ENCODE measurements at places on chromosomes 3 and 15.

DNA sequence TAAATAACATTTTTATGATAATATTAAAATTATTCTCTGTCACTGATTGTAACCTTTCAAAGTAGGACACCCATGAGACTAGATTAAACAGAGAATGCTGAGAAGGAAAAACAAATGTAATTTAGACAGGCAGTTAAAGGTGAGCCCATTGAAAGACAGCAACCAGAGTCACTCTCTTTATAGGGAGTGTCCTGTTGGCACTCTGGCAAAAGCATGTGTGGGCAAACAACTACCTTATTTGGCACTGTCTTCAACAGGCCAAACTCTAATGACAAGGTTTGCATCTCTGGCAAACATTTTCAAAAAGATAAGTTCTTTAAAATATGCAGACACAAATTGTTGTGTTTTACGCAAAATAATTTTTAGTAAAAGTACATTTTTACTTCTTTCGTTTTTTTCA, 29.8 kb downstream of the NFKBIZ start:
- DNase-seq: no peak

- DNase-seq: peak; percentile 87
Measured at GRCh38 chr15:90402223-90402622, 14.2 kb downstream of the IQGAP1 start.

- no peak for DNase-seq
Measured at GRCh38 chr3:182717216-182717615, 76.1 kb upstream of the ATP11B start.

DNA sequence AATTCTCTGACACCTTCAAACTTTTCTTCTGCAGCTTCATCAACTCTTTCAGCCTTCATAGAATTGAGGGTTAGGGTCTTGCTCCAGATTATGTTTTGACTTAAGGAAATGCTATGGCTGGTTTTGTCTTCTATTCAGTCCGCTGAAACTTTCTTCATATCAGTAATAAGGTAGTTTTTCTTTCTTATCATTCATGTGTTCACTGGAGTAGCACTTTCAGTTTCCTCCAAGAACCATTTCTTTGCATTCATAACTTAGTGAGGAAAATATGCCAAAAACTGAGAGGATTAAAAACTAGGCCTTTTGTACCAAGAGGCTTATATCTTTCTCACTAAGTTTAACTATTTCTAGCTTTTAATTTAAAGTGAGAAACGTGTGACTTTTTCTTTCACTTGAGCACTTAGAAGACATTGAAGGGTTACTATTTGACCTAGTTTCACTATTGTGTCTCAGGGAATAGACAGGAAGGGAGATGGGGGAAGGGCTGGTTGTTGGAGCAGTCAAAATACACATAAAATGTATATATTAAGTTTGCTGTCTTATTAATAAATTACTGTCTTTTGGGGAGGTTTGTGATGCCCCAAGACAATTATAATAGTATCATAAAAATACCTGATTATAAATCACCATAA, 1110.1 kb downstream of the TBL1XR1 start:
- DNase-seq: no peak

DNA sequence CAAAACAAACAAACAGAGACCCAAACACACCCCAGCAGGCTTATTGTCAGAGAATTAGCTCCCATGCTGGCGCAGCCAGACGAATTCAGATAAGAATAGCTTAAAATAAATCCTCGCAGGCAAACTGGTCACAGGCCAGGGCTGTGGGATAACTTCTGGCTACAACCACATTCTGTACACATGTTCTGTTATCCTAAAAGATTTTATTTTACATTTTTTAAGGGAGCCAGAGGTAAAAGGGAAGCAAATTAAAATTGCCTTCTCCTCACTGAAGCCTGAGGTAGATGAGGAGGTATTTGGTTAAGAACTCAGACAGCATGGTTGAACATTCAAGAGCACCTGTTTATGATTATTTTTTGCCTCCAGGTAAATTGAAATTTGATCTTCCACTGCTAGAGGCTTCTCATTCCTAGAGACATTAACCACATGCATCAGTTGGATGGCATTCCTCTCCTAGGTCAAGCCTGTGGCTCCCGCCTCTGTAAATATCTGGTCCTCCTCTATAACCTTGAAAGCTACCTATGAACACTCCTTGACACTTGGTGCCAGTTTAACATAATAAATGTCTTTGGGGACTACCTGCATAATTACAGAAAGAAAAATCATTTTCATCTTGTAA, 190.3 kb downstream of the SATB1 start:
- no peak for DNase-seq

DNA sequence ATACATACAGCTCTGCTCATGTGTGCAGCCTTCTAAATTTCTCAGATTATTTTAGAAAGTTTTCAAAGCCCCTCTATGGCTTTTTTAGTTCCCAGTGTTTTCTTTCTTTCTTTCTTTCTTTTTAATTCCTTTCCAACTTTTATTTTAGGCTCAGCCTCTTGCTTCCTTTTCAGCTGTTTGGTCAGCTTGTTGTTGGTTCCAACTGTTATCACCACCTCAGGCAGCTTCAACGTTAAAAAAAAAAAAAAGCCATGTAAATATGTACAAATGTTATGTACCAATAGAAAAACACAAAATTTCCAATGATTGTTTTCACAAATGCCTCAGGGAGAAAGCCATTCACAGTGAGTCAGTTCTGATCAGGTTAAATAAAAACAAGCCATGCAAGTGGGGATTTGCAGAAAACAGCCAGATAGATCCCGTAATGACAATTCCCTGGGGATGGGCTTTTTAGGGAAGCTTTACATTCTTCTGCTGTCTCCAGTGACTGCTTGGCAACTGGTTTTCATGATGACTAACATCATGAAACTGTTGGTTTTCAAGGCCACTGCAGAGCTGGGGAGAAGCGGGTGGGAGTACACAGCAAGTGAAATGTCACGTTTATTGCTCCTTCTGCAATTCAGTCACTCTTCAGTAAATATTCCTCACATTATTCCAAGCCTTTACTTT, 908.4 kb downstream of the EPHA3 start:
- DNase-seq: peak; percentile 99

GRCh38 chr3:156317462-156318074, 197.2 kb downstream of the KCNAB1 start:
- peak; percentile 15 for DNase-seq

GRCh38 chr3:32181365-32181764, 57.1 kb upstream of the CMTM8 start:
- no peak for DNase-seq

DNA sequence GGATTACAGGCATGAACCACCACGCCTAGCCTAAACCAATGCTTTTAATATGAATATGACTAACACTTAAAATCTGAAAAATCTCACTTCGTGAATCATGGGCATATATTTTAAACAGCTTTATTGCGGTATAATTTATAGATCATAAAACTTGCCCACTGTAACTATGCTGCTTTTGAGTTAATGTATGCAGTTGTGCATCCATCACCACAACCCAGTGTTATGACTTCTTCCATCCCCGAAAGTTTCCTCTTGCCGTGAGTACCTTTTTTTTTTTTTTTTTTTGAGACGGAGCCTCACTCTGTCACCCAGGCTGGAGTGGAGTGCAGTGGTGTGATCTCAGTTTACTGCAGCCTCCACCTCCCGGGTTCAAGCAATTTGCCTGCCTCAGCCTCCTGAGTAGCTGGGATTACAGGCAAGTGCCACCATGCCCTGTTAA, 7.1 kb downstream of the KAT2B start:
- DNase-seq: no peak

DNA sequence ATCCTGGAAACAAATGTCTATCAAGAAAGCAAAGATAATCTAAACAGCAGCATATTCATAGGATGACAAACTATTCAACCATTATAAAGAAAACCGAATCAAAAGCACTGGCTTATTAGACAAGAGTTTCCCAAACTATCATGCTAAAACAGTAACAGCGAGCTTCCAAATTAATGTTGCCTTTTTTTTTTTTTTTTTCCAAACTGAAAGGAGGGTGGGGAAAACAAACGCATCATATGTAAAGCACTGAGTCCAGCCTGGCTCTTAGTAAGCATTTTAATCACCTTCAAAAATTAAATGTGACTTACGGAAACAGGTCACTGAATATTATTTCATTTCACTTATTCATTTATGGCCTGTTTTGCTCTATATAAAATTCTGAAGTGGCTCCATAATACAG, 2.3 kb downstream of the TJP1 start:
- no peak for DNase-seq

- DNase-seq: peak; percentile 63
Measured at GRCh38 chr3:197354568-197355001, 56.2 kb upstream of the DLG1 start.

DNA sequence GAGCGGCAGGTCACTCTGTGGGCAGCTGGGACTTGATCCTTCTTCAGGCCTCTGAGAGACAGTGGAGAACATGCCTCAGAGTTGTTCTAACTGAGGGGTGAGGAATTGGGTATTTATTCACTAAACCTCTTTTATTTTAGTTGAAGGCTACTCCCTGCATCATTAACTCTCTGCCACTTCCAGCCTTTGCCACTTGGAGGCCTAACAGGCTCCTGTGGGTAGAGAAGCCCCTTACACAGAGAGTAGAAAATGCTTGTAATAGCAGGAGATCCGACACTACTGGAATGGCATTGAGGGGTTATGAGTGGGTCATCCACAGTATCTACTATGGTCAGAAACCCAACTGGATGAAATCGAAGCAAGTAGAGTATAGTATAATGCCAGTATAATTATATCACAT, 81.7 kb downstream of the RYR3 start:
- no peak for DNase-seq

- peak; percentile 93 for DNase-seq
Measured at GRCh38 chr3:55128225-55128823, 200.5 kb upstream of the LRTM1 start.

GRCh38 chr3:52220380-52221026, 4.9 kb downstream of the TLR9 start:
- DNase-seq: peak; percentile 72

DNA sequence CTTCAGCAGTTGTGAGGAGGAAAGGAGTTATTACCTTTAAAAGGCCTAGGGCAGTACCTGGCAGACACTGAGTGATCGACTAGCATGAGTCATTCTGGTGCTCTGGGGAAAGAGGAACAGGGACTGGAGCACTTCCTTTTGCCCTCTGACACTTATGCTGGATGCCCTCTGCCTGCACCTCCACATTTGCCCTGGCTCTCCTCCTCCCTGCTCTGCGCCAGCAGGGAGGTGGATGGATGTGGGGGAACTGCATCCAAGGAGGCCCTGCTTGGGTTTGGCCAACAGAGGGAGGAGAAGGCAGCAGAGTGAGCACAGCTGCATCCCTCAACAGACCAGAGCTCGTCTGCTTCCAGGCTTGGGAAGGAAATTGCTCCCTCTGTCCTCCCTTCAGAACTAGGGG, 75.0 kb downstream of the SEMA5B start:
- DNase-seq: no peak

DNA sequence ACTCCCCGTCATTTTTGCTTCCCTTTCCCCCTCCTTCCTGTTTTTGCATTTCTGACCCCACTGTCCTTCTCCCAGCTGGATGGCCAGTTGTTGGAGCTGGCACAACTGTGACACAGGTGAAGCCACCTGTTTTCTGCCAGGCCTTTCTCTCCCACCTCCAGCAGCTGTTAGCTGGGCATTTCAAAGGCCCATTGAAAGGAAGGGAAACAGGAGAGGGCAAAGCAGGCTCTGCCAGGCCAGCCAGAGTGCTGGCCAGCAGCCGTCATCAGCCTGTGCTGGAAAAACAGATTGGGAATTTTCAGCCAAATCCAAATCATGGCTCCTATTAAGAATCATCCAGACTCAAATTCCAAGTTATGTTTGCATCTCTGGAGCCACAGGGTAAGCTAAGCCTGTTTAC, 155.2 kb upstream of the C2CD4B start:
- DNase-seq: no peak

DNA sequence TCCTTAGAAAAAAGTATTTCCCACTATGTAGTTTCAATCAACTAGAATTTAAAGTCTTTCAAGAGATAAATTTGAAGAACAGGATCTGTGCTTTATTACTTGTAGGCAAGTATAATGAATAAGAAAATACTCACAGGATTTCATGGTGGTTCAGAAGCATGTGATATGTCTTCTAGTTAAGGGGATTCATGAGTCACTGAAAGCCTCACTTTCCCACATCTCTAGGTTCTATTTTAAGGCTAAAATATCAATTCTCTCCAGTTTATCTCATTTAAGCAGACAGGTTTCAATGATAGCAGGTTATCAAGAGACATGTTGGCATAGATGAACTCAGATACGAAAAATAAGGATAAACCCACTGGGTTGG, 437.8 kb upstream of the BCHE start:
- DNase-seq: peak; percentile 9

GRCh38 chr15:33636958-33637357, 326.2 kb downstream of the RYR3 start:
- no peak for DNase-seq

GRCh38 chr3:40290396-40290795, 19.1 kb upstream of the EIF1B start:
- no peak for DNase-seq

- DNase-seq: no peak
Measured at GRCh38 chr15:33757516-33758232, 210.6 kb upstream of the CHRM5 start.

GRCh38 chr3:152267831-152268554, 736 bp upstream of the MBNL1 start:
- DNase-seq: peak; percentile 80

GRCh38 chr3:43506644-43507043, 115.2 kb downstream of the ANO10 start:
- DNase-seq: no peak

GRCh38 chr3:20160230-20160629, 25.8 kb downstream of the SGO1 start:
- no peak for DNase-seq

DNA sequence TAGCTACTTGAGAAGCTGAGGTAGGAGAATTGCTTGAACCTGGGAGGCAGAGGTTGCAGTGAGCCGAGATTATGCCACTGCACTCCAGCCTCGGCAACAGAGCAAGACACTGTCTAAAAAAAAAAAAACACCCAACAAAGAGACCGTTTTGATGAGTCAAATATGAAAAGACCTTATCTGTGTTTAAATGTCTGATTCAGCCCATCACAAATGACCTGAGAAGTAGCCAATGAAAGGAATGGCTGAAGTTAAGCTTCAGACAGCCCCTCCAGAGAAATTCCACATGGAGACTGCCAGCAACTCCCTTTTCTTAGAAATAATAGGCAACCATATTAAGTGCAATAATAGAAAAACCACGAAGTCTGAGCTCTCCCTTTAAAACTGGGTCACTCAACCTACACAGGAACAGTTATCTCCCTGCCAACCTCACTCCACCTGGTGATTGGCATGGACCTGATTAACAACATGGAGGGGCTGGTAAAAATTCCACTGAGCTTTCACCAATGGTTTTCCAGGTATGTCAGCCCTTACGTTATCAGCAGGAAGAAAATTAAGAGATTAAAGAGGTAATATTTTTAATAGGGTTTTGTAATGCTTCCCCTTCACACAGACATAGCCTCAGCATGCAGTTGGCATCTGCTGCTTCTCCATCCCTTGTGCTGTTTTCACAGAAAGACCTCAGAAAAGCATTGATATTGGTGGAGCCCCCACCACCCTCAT, 238.1 kb upstream of the STT3B start:
- DNase-seq: no peak

- no peak for DNase-seq
Measured at GRCh38 chr15:100206643-100207042, 135.1 kb downstream of the ADAMTS17 start.

- peak; percentile 17 for DNase-seq
Measured at GRCh38 chr3:179147514-179147872, 664 bp upstream of the PIK3CA start.
